ENCODE measurements at places on chromosomes 13 and 19.

DNA sequence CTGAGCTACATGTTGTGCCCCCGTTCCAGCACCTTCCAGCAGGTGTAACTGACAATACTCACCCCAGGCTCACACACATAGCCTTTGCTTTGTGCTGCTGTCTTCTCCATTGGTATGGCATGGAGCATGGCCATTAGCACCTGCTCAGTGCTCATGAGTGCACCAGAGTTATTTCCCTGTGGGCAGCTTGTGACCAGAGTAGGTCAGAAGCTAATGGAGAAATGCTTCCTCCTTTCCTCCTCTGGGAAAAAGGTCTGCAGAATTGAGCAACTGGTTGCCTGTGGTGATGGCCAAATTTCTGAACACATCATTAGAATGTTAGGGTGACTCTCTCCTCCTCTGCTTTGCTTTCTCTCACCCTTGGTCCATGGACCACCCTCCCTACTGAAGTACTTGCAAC lies 344.5 kb upstream of the TMTC4 start:
- no peak for DNase-seq

- peak; percentile 93 for DNase-seq
These were observed 4.8 kb upstream of the KCNC3 start for GRCh38 chr19:50333737-50334617.

GRCh38 chr19:49010453-49010852 lies 6.4 kb downstream of the LHB start:
- DNase-seq, result no peak

- DNase-seq, result no peak
These were observed 159.8 kb downstream of the PCDH9 start for GRCh38 chr13:67070306-67070705.

GRCh38 chr13:72920097-72920496 lies 138.2 kb downstream of the PIBF1 start:
- DNase-seq, result no peak

- DNase-seq, result no peak
These were observed 229.2 kb downstream of the TUBA3C start for GRCh38 chr13:18952225-18953016.

DNA sequence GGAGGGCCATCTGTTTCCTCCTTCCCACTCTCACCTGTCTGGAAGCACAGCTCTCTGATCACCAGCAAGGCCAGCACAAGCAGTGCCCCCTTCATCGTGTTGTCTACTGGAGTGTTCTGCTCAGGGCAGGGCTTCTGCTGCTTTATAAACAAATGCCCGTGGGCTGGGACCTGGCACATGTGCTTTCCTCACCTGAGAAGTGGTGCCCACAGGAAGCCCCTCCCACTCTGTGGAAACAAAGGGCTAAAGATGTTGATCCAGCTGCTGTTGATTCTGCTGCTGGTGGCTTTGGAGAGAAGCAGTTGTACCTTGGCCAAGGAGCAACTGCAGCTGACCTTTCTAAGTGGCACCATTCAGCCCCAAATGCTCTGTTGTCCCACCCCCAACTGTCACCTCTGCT lies 26.4 kb upstream of the ZNF181 start:
- no peak for DNase-seq

- no peak for DNase-seq
These were observed 8.1 kb upstream of the CTXN1 start for GRCh38 chr19:7933828-7934725.

- DNase-seq, result no peak
These were observed 336.1 kb downstream of the GPC6 start for GRCh38 chr13:93562676-93563075.

DNA sequence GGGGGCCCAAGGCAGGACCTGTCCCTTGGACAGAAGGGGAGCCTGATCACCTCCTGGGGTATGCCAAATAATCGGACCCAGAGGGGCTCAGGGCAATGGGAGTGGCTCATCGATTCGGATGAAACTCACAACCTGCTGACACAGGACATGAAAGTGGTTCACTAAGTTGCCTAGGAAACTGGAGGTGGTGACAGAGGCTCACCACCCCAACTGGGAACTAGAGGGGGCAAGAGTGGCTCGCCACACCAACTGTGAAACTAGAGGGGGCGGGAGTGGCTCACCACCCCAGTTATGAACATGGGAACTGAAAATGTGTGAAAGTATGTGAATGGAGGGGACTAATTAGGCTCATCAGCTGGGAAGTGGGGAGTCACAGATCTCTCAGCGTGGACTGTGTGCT lies 46.3 kb upstream of the ZNF737 start:
- DNase-seq, result no peak

- DNase-seq, result no peak
These were observed 7.3 kb upstream of the SIGLEC5 start for GRCh38 chr19:51637362-51637978.

DNA sequence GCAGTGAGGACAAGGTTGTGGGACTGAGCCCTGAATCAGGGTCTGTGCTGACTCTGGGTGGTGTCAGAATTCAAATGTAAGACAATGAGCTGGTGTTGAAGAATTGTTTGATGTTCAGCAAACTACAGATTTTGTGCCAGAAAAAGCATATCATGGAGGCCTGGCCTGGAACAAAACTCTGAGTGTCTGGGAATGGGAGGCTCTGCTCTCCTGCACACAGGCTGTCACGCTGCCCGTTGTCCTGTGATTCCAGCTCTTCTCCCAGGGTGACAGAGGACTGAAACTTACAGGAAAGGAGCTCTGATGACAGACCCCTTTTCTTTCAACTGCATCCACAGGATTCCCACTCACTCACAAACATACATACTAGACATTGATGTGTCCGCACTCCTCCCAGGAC lies 120.1 kb downstream of the ZNF486 start:
- DNase-seq, result peak; percentile 36

GRCh38 chr19:48608798-48609263 lies 2.3 kb downstream of the SPACA4 start:
- peak; percentile 28 for DNase-seq

DNA sequence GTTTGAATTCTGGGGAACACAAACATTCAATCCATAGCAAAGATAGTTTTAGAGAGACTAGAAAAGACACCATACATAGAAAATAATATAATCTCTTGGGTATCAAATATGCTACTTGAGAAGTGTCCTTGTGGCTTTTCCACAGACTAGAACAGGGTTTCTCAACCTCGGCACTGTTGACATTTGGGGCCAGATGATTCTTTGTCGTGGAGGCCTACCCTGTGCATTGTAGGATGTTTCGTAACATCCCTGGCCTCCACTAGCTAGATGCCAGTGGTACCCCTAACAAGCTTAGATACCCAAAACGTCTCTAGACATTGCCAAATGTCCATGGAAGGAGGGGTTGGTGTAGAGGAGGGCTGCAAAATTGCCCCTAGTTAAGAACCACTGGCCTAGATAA lies 2.2 kb upstream of the ESD start:
- no peak for DNase-seq

DNA sequence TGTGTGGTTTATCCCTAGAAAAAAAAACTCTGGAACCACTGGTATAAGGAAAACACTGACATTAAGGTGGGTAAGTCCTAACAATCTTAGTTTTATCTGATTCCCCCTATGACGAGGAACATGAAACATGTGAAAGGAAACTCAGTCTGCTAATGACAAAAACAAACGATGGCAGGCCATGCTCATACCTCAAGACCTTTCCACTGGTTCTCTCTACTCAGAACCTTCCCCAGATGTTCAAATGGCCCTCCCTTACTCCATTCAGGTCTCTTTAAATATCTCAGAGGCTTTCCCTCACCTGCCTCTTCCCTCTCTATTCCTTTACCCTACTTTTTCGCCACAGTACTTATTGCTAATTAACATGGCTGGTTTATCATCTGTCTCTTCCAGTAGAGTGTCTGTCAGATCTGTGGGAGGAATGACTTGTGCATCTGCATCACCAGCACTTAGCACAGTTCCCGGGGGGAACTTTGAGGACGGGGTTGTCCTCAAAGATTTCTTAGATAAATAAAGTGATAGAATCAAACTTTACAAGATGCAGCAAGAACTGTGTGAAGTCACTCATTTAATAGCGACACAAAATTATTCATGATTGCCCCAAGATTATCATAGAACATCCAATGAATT lies 1.5 kb downstream of the TUBGCP3 start:
- DNase-seq, result no peak

DNA sequence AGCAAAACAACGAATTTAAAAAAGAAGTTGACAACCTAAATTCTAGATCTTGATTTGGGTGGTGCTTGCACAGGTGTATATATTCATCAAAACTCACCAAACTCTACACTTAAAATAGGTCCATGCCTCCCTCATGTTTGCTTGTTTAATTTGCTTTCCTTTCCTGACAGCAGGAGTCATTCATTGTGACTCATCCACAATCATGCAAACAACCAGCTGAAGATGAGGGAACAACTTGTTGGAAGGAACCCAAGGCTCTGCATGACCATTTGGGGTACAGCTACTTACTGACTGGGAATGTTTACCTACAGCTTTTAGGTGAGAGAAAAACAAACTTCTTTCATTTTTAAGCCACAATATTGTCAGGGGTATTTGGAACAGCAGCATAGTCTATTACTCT lies 96.6 kb downstream of the RXFP2 start:
- no peak for DNase-seq

- DNase-seq, result no peak
These were observed 357.6 kb downstream of the RFC3 start for GRCh38 chr13:34175551-34175950.

- no peak for DNase-seq
These were observed 5.0 kb upstream of the PDS5B start for GRCh38 chr13:32581177-32581786.

DNA sequence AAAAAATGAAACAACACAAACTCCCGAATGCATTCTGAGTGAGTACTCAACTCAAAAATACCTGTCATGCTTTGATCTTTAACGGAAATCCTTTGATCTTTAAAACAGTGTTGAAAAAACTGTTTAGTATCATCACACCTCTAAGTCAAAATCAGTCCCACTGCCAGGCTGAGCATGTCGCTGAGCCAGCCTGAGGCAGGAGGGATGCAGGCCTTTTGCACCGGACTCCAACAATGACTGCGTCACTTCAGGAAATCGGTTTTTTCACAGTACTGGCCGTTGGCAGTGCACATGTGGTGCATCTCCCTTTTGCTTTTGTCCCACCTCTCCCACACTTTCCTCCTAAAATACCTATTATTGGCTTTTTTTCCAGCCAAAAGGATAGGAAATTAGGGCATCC lies 78.2 kb downstream of the SHISA2 start:
- no peak for DNase-seq

DNA sequence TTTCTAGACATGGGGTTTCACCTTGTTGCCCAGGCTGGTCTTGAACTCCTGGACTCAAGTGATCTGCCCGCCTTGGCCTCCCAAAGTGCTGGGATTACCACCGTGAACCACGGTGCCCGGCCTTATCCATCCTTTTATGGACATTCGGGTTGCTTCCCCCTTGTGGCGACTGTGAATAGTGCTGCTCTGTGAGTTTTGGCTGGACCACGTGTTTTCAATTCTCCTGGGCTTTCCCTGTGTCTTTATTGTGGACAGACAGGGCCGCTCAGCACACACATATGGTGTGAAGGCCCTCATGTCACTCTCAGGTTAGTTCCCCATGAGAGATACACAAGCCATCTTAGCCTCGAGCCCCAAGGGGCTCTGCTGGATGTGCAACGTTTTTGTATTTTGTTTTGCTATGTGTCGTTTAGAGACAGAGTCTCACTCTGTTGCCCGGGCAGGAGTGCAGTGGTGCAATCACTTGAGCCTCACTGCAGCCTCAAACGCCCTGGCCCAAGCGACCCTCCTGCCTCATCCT lies 40.5 kb downstream of the MAU2 start:
- DNase-seq, result peak; percentile 65

GRCh38 chr13:36082396-36082795 lies 48.8 kb downstream of the DCLK1 start:
- DNase-seq, result no peak

- DNase-seq, result no peak
These were observed at the start of gene MISP3 for GRCh38 chr19:14072535-14073260. MISP3 (plus strand) TSS chr19:14072786; CDS start chr19:14073310, 524 bp downstream.

GRCh38 chr13:65990684-65991083 lies 1239.5 kb downstream of the PCDH9 start:
- no peak for DNase-seq

- no peak for DNase-seq
These were observed 1109.1 kb upstream of the MIR17HG start for GRCh38 chr13:90238413-90238812.

DNA sequence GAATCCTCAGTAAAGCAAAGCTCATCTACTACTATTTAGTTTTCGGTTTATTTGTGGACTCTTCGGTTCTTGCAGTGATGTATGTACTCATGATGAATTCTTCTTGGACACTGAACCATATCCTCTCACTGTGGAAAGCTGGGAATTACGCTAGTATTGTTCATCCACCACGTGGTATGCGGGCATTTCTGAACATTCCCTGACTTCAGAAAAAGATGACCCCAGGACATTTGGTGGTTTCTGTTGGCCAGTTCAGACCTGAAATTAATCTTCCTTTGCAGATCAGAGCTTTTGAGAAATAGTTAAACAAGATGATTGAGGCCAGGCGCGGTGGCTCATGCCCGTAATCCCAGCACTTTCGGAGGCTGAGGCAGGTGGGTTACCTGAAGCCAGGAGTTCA lies 25.3 kb upstream of the FBN3 start:
- DNase-seq, result no peak

GRCh38 chr19:10858204-10858828 lies 10.1 kb downstream of the C19orf38 start:
- DNase-seq, result no peak

DNA sequence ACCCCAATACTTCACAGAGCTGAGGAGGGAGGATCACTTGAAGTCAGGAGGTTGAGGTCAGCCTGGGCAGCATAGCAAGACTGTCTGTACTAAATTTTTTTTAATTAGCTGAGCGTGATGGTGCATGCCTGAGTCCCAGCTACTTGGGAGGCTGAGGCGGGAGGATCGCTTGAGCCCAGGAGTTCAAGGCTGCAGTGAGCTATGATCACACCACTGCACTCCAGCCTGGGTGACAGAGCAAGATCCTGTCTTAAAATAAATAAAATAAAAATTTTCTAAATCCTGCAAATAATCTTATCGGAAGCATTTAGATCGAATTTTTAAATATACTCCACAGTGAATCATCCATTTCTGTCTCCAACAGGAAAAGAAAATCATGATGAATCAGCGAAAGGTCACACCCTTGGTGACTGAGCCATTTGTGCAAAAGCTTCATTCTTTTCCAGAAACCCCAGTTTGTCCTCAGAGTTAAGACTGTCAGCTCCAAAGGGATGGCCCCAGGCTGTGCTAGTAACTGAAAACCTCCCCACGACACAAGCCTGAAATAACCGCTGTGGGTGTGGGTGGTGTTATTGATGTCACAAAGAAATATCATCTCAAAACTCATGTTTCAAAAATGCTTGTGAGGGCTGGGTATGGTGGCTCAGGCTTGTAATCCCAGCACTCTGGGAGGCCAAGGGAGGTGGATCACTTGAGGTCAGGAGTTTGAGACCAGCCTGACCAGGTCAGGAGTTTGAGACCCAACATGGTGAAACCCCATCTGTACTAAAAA lies 167.6 kb downstream of the PTPRS start:
- no peak for DNase-seq

DNA sequence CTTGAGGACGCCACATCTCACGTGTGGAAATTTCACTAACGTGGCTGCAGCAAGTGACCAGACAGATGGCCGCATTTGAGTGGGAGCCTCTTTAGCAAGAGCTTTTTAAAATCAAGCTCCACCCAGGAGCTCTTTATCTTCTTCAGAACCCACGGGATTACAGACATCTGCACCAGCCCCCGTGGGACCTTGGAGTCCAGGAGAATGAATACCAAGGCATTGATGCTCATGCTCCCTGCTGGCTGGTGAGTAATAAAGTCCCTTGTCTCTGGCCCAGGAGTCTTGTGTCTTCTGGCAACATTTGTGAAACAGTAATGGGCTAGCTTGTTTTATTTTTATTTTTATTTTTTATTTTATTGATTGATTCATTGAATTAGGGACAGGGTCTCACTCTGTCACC lies 64.4 kb downstream of the TRPM4 start:
- DNase-seq, result no peak

- no peak for DNase-seq
These were observed 2701.3 kb downstream of the PCDH9 start for GRCh38 chr13:64528838-64529237.

Measured in midbrain (tissue), 1 donor.